ENCODE measurements at places on chromosomes 1 and 21.

DNA sequence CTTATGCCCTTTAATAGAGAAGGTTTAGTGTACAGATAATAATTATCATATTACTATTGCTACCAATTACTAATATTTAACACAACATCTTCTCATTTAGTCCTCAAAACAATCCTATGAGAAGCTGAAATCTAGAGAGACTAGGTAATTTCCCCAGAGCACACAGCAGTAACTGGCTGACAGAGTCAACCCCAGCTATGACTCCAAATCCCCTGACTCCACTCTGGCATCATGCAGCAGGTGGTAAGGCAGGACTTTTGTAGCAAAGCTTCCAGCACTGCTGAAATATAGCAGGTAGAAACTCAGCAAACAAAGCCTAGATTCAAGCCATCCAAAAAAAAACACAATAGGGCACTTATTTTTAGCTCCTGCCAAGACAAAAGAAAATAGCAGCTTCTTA, 79.3 kb upstream of the RGS2 start:
- DNase-seq = no peak

- no peak for DNase-seq
Measured at GRCh38 chr21:34180826-34181359, 107.5 kb downstream of the MRPS6 start.

- DNase-seq = no peak
Measured at GRCh38 chr1:32247452-32247851, 430 bp downstream of the FAM167B start.

GRCh38 chr1:219066631-219067349, 106.9 kb upstream of the LYPLAL1 start:
- no peak for DNase-seq

DNA sequence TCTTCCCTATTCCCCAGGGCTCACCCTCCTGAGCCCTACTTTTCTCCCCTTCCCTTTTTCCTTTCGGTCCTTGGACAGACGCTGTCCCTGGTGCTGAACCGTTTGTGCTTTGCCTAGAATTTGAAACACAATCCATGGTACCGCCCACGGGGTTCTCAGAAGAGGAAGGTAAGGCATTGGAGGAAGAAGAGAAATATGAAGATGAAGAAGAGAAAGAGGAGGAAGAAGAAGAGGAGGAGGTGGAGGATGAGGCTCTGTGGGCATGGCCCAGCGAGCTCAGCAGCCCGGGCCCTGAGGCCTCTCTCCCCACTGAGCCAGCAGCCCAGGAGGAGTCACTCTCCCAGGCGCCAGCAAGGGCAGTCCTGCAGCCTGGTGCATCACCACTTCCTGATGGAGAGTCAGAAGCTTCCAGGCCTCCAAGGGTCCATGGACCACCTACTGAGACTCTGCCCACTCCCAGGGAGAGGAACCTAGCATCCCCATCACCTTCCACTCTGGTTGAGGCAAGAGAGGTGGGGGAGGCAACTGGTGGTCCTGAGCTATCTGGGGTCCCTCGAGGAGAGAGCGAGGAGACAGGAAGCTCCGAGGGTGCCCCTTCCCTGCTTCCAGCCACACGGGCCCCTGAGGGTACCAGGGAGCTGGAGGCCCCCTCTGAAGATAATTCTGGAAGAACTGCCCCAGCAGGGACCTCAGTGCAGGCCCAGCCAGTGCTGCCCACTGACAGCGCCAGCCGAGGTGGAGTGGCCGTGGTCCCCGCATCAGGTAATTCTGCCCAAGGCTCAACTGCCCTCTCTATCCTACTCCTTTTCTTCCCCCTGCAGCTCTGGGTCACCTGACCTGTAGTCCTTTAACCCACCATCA, 10.4 kb downstream of the BCAN start:
- no peak for DNase-seq

- no peak for DNase-seq
Measured at GRCh38 chr1:175797576-175797975, 54.2 kb upstream of the TNR start.

DNA sequence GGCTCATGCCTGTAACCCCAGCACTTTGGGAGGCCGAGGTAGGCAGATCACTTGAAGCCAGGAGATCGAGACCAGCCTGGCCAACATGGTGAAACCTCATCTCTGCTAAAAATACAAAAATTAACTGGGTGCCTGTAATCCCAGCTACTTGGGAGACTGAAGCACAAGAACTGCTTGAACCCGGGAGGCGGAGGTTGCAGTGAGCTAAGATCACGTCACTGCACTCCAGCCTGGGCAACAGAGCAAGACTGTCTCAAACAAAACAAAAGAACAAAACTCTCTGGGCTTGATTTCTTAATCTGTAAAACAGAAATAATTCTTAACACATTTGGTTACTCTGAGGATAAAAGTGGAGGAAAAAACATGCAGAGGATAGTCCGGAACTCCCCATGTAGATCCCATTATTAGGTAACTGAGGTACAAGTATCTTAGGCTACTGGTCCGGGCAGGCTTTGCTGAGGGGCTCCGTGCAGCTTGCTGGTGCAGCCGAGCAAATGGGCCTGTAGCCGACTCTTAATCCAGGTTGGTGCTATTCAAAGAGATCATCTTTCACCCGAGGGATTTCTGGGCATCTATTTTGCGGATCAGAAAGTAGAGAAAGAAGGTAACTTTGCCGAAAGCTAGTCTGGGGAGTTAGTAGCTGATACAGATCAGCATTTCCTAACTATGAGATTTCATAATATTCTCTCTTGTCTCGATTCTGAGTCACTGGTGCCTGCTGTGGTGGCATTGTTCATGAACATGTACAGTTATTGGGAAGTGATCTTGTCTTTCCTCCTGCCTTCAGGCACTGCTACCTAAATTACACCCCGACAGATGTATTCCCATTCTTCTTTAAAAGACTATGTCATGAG, 56.8 kb downstream of the NFIA start:
- no peak for DNase-seq

DNA sequence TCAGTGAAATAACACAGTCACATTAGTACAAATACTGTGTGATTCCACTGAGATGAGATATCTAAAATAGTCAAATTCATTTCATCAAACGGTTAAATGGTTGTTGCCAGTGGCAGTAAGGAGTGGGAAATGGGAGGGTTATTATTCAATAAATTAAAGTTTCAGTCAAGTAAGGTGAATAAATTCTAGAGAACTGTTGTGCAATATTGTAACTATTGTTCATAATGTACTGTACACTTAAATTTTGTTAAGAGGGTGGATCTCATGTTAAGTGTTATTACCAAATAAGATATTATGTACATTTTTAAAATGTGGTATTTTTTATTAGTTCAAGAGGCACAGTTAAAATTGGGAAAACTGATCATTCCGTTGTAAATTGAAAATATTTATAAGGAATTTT, 463.3 kb upstream of the BRINP3 start:
- DNase-seq = no peak

DNA sequence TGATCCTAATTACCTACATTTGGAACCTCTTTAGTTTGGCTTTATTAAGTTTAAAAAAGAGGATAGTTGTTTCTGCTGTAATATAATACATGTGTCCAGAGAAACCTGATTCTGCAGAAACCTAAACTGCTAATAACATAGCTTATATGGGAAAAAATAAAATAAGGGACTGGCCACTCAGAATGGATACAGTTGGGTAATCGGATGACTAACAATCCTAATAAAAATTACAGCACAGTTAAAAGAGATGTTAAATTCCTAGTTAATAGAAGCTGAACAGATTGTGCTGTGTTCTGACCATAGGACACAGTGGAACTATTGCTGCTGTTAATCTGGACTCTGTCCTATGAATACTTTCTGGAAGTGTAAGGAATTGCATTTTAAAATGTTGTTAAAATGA, 16.0 kb downstream of the ARV1 start:
- DNase-seq = no peak

DNA sequence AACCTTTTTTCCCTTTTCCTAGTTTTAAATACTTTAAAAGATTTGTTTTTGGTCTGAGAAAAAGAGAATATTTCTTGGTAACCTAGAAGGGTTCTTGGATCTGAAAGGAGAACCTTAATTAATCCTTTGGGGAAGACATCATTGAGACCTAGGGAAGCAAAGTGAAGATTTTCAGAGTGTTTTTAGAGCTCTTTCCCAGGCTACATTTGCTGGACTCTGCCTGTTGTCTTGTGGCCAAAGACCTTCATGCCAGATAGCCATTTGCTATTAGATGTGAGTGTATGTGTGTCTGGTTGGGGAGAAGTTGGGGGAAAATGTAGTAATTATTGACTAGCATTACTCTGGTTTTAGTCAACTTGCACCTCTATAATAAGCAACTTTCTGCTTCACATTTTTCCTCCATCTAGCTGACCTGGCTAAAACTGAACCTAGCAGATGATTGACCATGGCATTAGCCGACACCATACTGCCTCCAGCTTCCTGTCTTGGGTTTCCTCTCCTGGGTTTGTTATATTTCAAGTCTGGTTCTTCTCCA, 239.1 kb downstream of the USP25 start:
- no peak for DNase-seq

GRCh38 chr1:227950735-227951346, 3.1 kb upstream of the WNT9A start:
- DNase-seq = no peak

DNA sequence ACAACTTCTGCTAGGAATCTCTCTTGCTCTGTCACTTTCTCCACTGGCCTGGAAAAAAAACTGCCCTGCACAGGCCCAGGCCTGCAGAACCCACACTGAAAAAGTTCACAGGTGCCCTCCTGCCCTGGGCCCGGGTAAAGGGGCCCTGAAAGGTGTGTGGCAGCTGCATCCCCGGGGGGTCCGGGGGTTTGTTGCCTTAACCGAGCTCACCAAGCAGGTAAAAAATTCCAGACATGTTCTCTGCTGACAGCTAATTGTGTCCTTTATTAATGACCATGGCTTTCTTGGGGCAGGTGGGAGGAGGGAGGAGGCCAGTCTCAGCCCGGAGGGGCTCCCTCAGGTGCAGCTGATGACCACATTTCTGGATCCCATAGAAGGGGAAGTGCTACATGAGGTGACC, 122.9 kb downstream of the LACTBL1 start:
- DNase-seq = no peak

DNA sequence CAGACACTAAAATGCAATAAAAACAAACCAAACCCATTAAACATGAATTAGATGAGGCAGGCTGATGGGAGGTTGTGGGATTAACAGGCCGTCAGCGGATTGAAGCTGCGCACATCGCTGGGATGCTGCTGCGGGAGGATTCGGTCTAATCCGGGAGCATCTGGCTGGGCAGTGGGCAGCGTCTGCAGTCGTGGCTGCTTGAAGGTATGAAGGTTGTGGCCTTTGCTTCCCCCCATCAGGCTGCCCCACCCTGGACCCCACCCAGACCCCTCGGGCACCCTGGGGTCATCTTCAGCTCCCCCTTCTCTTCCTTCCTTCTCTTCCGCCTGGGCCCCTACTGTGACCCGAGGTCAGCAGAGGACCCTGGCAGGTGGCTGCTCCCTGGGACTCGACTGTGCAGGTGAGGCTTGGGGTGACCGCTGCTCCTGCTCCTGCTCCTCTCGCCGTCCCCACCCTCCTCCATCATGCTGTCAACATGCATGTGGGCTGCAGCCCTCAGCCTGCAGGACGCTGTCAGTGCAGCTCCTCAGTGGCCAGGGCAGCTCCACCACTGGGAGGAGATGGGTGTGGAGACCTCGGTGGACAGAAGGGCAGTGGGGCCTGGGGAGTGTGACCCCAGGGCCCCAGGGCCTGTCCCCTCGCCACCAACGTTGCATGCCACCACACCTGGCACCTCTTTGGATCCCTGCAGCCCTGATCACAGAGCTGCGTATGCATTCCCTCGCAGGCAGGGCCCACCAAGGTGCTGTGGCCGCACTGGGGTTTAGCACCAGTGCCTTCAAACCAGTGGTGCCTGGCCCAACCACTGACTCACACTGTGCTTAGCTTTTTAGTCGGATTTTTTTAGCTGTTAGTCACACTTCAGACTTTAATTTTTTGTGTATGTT, 112.2 kb upstream of the COL6A1 start:
- no peak for DNase-seq

- peak; percentile 30 for DNase-seq
Measured at GRCh38 chr21:16983420-16983819, 529.4 kb upstream of the CXADR start.

GRCh38 chr1:169001353-169001752, 105.1 kb upstream of the ATP1B1 start:
- DNase-seq = no peak

- no peak for DNase-seq
Measured at GRCh38 chr21:28771790-28772501, 220.7 kb downstream of the LTN1 start.

DNA sequence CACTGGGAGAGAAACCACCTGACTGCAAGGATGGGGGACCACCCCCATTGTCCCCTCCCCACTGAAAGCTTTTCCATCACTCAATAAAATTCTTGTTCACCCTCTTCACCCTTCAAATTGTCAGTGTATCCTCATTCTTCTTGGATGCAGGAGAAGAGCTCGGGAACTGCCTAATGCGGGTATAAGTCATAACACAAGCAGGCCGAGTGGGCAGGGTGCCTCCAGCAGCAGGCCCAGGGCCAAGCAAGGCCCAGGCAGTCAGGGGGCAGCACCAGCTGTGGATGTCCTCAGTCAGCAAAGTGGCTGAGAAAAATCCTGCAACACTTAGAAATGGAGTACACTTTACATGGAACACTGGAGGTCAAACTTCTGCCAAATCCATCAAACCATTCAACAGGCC, 33.7 kb upstream of the SLC35A3 start:
- DNase-seq = no peak

- no peak for DNase-seq
Measured at GRCh38 chr1:19046972-19047731, 90.7 kb upstream of the IFFO2 start.

DNA sequence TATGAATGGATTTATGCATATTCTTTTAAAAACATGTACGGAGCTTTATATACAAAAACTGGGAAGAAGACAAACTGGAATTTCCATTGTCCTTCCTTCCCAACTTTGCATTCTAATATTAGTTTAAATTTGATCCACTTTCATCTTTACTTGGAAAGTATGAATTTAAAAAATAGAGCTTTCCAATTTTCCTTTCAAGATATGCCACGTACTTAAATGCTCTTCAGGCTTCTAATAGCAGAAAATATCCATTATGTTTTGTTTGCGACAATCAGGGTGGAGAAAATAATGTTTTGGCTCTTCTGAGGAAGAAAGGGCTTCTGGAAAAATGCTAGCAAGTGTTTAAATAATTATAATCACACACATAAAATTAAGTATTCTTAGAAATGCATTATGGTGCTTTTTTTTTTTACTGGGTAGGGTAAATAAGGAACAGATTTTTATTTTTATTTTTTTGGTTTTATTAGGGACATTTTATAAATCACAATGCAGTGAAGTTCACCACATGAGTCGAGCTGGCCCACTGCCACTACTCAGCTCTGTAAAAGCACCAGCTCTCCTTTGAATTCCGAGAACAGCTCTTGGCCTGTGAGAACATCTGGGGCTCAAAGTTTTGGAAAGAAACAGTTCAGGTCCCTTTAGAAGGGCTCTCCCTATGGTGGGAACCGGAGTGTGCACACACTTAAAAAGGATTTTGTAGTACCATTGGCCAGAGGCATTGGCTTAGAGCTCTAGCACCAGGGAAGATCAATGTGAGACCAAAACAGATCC, 287.4 kb upstream of the LYPLAL1 start:
- no peak for DNase-seq

- no peak for DNase-seq
Measured at GRCh38 chr1:63305043-63305442, 17.3 kb upstream of the FOXD3 start.

GRCh38 chr1:104702731-104703130, 953.0 kb downstream of the AMY1C start:
- DNase-seq = no peak
